Stimulated activated naive CD4-positive, alpha-beta T cell (primary cell): ENCODE measurements at places on chromosomes 2 and 18.

DNA sequence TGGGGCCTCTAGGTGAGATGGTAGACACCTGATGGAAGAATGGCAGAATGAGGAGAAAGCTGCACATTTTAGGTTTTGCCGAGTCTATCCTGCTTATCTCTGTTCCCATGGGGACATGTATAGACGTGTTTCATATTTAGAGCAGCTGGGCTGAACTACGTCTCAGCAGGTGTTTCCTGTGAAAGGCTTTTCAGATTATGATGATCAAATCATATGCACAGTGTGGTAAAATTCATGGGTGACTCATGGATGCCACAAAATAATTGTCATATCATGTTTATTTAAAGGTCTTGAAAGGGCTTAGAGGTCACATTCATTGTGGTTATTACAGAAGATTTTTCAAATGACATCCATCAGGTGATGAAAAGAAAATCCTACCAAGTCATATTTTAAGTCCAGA lies 90.5 kb downstream of the ICOS start:
- no peak for DNase-seq

- no peak for DNase-seq
Measured at GRCh38 chr2:220278022-220278421, 650.6 kb downstream of the SLC4A3 start.

DNA sequence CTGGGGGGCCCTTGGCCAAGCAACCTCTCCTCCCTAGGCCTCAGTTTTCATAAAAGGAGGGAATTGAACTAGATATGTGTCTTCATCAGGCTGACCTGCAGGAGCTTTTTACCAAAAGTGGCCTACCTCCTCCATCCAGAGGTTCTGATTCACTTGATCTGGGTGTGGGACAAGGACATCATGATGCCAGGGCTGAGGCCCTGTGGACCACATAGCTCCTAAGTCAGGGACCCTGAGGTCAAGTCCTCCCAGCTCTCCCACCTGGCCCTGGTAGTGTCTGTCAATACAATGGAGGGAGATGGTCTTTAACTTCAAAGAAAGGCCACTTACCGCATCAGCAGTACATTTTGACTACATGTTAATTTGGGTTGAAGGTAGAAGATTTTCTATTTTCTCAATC lies 10.4 kb downstream of the IL1RN start:
- DNase-seq, result no peak

GRCh38 chr18:58473071-58473470 lies 155.8 kb downstream of the ALPK2 start:
- no peak for DNase-seq

GRCh38 chr2:218270721-218271486 lies 585 bp downstream of the PNKD start:
- DNase-seq, result no peak

DNA sequence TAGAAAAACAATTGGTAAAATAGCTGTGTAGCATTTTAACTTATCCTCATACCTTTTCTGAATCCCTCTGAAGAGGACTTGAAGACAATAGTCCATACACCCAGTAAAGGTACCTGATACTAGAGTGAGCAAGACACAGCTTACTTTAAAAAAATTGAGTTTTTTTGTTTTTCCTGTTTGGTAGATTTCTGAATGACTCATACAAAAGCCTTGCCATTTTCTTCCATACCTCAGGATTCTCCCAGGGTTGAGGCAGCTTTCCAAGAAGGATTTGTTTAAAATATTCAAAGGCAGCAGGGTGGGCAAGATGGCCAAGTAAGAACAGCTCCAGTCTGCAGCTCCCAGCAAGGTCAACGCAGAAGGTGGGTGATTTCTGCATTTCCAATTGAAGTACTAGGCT lies 551.0 kb upstream of the LRATD1 start:
- no peak for DNase-seq

DNA sequence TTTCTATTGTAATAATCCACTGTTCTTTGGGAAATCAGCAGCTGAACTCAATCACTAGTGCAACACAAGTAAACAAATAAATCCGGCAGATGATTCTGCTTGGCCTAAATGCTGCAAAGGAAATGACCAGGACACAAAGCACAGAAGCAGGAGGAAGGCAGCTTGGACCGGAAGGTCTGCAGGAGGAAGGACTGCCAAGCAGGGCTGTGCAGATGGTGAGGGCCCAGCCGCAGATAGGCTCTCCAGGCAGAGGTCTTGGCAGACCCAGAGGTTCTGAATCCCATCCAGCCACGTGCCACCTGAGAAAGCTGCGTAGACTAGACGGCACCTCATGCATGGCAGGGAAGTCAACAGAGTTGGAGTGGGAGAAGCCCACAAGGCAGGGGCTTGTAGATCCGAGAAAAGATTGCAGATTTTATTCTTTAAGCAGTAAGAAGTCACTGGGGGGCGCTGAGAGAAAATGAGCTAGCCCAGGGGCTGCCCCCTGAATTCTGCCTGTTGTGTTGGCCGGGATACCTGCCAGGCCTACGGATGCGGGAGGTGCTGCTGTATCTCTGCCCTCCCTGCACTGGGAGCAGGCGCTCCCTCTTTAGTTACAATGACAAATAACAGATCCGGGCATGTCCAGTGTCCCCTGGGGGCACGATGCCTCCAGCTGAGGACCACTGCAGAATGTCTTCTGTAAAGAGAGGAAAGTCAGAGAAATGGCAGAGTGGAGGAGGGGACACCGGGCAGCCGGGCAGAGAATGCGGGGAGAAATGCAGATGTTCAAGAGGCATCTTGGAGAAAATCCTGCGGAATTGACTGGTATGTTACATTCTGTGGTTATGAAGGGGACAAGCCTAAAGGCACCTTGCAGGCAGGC lies 153.5 kb downstream of the PXDN start:
- DNase-seq, result no peak

DNA sequence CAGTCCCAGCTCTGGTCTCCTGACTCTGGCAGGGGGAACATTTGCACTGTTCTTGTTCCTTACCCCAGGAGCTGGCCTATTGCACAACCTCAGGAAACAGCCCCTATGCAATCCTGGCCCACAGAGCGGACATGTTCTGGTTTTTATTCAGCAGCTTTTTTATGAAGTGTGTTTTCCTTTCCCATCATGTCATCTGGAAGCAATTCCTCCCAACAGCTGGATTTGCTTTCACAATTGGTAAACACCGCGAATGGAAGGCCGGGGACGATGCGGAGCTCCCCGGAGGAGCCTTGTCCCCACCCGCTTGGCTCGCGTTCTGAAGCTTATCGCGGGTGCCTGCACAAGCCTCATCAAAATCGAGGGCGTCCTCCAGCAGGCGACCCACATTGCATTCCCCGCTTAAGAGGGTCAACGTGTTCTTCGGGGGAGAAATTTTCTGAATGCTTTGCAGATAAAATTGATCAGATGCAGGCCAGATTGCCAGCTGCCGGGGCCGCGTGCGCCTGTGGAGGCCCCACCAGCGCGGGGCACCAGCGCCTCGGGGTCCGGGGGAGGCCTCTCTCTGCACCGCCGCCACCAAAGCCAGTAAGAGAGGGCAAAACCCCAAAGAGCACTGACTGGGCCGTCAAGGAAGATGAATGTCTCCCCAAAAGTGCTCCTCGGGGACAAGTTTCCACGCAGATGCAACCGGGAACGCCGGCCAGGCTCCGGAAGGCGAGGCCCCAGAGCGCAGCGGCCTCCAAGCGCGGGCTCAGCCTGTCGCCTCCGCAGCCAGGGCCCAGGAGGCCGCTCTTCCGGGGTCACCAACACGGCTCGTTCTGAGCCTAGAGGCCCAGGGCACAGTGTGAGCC lies 60.3 kb upstream of the SP3 start:
- DNase-seq, result no peak

- DNase-seq, result no peak
Measured at GRCh38 chr2:9269295-9269694, 62.7 kb downstream of the ASAP2 start.

GRCh38 chr2:120405759-120406099 lies 59.8 kb downstream of the INHBB start:
- DNase-seq, result no peak

- no peak for DNase-seq
Measured at GRCh38 chr2:2586068-2586776, 255.1 kb upstream of the MYT1L start.

DNA sequence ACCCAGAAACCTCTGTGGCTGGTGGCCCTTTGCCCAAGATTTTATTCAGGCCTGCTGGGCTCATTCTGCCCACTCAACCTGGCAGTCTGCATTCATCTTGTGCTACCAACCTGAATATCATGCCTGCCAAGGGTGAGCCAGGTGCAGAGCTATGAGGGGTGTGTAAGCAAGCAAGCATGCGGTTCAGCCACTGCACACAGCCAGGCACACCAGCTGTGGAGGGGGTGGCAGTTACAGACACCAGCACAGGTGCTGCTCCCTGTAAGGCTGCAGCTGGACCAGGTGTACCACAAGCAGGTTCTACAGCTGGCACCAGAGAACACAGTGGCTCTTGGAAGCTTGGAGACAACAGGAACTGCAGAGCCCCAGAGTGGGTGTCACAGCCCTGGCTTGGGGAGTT lies 633.2 kb downstream of the FBXO15 start:
- DNase-seq, result no peak

GRCh38 chr2:98505311-98505808 lies 60.7 kb downstream of the INPP4A start:
- DNase-seq, result no peak

- DNase-seq, result no peak
Measured at GRCh38 chr18:74796841-74797576, 199.3 kb downstream of the ZNF407 start.

DNA sequence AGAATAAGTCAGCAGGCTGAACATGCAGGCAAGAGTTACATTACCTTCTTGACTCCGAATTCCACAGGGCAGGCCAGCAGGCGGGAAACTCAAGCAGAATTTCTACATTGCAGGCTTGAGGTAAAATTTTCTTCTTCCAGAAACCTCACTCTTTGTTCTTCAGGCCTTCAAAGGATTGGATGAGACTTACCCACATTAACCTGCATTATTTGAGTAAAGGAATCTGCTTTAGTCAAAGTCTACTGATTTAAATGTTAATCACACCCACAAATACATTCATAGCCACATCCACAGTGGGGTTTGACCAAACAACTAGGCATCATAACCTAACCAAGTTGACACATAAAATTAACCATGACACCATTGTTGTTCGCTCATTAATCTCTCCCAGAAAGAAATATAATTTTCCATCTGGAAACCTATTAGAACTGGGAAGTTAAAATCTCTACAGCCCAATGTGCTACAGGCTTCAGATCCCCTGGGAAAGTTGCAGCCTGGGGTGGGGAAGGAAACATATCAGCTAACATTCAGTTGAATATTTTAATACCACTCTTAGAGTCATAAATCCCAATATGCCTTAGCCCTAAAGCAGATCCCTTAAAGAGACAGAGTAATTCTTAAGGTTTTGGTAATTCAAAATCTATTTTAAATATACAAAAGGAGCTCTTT lies 468.2 kb upstream of the TNP1 start:
- no peak for DNase-seq

DNA sequence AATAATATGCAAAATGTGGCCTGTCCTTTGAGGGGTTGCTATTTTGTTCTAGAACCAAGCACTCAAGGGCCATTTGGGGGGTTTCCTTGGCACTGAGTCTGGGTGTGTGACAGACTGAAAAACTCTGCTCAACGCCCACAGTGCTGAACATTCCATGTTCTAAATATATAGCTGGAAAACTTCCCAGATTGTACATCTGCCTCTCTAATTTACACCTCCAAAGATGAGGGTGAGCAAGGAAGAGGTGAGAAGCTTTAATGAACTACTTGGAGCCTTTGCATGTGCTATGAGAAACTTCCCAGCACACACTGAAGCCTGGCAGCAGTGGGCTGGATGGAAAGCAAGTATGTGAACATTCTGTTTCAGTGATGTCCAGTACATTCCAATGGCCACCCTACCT lies 296.7 kb upstream of the KCNH7 start:
- DNase-seq, result no peak

- DNase-seq, result no peak
Measured at GRCh38 chr18:74528913-74529312, 5.4 kb upstream of the CNDP1 start.

- DNase-seq, result no peak
Measured at GRCh38 chr2:149375801-149376361, 45.5 kb downstream of the LYPD6 start.

- DNase-seq, result no peak
Measured at GRCh38 chr2:44895061-44895460, 46.4 kb upstream of the SIX3 start.

- DNase-seq, result no peak
Measured at GRCh38 chr2:212814941-212815340, 276.3 kb upstream of the ERBB4 start.

- DNase-seq, result no peak
Measured at GRCh38 chr2:3712831-3713503, 9.6 kb downstream of the DCDC2C start.

GRCh38 chr2:197596766-197597165 lies 78.6 kb downstream of the RFTN2 start:
- DNase-seq, result no peak

DNA sequence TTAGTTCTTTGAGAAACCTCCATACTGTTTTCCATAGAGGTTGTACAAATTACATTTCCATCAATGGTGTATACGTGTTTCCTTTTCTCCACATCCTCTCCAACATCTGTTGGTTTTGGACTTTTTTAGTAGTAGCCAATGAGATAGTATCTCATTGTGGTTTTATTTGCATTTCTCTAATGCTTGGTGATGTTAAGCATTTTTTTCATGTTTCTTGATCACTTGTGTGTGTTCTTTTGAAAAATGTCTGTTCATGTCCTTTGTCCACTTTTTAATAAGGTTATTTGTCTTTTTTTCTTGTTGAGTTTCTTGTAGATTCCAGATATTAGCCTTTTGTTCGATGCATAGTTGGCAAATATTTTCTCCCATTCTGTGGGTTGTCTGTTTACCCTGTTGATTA lies 392.3 kb upstream of the ZEB2 start:
- DNase-seq, result no peak

GRCh38 chr2:159065313-159065712 lies 96.9 kb downstream of the TANC1 start:
- DNase-seq, result no peak

DNA sequence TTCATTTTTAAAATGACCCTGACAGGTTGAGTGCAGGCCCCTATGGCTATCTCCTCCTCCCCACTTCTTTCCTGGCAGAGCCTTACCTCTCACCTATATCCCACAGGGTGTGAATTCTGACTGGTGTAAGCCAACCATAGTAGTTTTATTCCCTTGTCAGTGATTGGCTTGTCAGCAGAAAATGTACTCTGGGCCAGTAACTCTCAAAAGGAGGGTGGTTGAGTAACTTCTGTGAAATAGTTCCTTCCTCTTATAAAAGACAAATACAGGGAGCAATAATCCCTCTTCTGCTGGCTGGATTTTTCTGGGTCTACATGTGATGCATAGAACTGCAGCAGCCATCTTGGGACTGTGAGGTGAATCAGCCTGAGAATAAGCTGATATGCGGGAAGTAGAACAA lies 83.4 kb downstream of the RAPH1 start:
- DNase-seq, result no peak
